CD4-positive, alpha-beta T cell treated with Interleukin-17A for 4 hours (primary cell): ENCODE measurements at places on chromosomes 1 and 21.
A peak's percentile ranks its signal among the peaks of the same experiment; 100 is the strongest.

GRCh38 chr1:109487261-109487660 lies 3.6 kb downstream of the ATXN7L2 start:
- DNase-seq: no peak

- peak; percentile 17 for DNase-seq
These were observed 49.4 kb upstream of the BOLA1 start for GRCh38 chr1:149849947-149850360.

GRCh38 chr1:169964206-169964605 lies 70.5 kb upstream of the SCYL3 start:
- DNase-seq: no peak

DNA sequence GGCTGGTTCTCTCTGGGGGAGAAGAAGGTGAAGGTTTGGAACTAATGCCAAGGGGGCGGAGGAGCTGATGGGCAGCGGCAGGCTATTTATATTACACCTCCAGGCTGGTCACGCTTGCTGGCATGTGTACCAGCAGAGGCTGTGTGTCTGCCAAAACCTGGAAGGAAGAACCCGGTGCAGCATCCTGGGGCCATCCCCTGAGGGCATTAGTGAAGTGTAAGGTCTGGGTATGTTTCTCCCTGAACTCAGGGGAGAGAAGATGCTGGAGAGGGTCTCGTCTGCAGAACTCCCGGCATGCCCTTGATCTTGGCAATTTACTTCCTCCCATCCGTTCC lies 5.3 kb downstream of the DISP3 start:
- no peak for DNase-seq

DNA sequence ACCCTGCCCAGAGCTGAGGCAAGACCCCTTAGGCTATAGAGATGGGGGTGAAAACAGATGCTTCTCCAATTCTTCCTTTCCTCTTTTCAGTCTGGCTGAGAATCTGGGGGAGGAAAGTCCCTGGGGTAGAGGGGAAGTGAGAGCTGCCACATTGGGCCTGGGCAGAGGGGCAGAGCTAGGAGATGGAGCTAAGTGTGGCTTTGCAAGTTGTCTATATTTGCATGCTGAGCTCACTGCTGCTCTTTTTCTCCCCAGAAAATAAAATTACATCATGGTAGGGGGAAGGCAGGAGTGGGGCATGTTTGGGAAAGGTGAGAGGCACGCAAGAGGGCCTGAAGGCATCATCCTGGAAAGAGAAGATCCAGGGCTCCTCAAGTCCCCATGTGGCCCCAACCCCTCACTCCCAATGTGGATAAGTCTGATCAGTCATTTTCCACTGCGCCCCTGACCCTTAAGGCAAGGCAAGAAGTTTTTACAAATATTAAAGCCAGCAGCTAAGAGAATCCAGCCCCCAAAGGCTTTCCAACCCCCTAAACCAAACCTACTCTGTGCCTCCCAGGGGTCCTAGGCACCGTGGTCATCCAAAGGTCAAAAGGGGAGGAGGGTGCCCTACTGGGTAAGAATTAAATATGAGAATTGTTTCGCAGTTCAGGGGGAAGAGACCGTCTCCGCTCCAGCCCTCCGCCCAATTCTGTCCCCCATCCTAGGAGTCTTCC lies 500 bp upstream of the PEA15 start:
- DNase-seq: peak; percentile 13

DNA sequence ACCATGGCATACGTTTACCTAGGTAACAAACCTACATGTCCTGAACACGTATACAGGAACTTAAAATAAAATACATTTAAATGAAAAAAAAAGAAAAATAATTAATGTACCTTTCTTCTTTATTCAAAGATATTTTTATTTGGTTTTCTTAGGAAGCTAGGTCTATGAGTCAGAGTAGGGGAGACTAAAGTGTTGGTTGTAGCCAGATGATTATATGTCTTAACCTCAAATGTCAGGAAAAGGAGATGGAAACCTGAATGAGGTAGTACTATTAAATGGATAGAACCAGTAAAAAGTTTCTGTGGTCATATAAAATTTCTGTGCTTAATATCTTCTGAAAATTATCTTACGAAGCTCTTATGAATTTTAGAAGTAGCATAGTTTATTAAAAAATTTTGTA lies 275.8 kb downstream of the KCTD3 start:
- DNase-seq: no peak

- no peak for DNase-seq
These were observed 300.8 kb downstream of the DISC1 start for GRCh38 chr1:231927431-231927830.

DNA sequence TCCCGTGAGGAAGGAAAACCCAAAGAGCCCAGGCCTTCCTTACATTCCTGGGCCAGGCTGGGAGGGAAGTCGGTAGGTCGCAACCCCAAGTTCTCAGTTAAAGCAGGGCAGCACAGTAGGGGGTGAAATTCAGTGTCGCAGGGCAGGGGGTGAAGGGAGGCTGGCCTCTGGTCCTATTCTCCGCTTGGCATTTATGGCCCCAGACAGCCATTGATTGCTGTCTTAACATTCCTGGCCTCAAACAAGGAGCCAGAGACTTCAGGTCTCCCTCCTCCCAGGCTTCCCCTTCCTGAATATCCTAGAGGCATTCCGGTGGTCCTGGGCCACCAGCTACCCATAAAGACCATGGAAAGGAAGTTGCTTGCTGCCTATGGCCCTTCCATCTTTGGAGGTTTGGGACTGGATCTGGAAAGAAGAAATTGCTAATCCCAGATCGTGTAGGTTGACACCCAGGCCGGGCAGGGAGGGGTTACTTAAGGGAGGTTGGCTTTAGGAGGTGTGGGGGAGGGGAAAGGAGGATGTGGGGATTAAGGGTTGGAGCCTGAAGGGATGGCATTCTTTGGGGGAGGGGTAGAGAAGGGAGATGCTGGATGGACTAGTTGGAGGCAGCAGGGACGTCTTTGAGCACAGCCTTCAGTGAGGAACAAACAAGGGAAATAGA lies 1.7 kb downstream of the LIN28A start:
- no peak for DNase-seq
